ENCODE measurements at places on chromosomes 1 and 21.
A peak's percentile ranks its signal among the peaks of the same experiment; 100 is the strongest.

GRCh38 chr1:154879038-154879421, 8.9 kb upstream of the KCNN3 start:
- DNase-seq = no peak

- no peak for DNase-seq
Measured at GRCh38 chr1:17162941-17163340, 42.0 kb upstream of the PADI1 start.

DNA sequence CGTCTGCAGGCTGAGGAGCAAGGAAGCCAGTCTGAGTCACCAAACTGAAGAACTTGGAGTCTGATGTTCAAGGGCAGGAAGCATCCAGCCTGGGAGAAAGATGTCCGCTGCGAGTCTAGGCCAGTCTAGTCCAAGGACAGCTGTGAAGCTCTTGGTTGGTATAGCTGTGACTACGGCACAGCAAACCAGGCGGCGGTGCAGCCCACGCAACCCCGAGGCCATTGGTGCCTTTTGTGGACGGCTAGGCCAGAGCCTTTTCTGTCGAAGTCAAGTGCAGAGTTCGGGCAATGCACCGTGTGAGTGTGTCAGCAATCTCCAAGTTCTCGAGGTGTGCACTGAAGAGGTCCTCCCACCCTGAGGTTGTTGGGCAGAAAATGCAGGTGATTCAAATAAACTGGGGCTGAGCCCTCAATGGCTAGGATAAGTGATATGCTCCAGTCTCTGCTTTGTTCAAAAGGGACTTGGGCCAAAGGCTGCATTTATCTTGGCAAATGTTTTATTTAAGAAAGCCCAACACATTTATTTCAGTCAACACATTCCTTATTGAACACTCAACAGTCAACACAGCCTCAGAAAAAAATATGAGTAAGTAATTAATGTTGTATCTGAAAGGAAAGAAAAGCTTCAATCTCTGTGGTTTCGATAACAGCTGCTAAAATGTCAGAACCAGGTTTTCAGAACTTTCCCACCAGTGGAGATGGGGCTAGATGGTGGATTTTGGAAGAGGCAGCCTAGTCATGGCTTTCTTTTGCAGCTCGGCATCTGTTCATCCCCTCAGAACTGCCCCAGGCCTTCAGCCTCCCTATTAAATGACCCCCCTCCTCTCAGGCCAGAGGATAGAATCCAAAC, 78.1 kb upstream of the COX20 start:
- no peak for DNase-seq

DNA sequence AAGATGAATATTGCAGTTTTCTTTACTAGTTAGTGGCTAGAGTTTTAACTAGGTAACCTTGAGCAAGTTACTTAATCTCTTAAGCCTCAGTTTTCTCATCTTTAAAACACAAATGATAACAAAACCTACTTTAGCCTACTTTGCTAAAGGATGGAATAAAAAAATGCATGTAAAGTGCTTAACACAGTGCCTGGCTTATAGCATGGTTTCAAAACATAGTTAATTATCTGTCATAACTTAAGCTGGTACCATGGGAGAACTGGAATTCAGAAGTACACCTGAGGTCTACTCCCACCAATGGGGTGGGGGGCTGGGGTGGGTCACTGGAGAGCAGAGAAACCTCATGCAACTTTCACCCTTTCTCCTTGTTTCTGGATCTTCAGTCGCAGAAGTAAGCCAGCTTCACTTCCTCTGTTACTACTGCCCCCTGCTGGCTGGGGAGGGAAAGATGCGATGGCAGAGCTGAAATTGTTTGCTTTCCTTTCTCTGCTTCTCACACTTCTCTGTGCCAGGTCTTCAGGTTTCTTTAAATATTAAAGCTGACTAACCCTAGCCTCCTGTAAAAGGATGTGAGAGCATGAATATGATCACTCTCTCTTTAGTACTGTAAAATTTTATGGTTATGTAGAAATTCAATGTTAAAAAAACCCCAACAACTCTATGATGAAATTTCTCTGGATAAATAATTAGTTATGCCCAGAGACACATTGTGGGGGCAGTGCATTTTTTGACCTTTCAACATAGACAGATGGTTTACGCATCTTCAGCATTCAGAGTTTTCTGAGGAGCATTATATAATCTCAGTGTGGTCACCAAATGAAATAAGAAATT, 324.2 kb downstream of the HLX start:
- peak; percentile 68 for DNase-seq
